Activated naive CD4-positive, alpha-beta T cell (primary cell): ENCODE measurements at places on chromosomes 6 and 20.

- DNase-seq = no peak
Observed at GRCh38 chr6:28809947-28810658, 113.7 kb downstream of the TRIM27 start.

GRCh38 chr6:142395768-142396231, 94.0 kb downstream of the ADGRG6 start:
- no peak for DNase-seq

GRCh38 chr20:50528804-50529351, 18.7 kb downstream of the PTPN1 start:
- DNase-seq = no peak

GRCh38 chr6:84762220-84763002, 2.0 kb downstream of the TBX18 start:
- no peak for DNase-seq

DNA sequence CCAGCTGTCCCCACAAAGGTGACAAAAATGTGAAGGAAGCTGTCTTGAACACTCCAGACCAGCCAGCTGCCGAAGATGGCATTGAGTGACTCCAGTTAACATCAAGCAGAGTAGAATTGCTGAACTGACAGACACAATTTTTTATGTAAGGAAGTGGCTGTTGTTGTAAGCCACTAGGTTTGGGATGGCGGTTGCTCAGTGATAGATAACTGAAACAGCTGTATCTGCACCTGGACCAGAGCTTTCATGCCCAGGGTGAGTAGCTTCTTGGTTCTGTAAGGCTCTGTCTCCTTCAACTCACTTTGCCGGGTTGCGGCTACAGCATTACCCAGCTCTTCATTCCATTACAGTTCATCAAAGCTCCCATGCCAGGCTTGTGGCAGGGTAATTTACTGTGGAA, 49.7 kb upstream of the DDR1 start:
- no peak for DNase-seq

GRCh38 chr6:159800141-159800865, at the start of gene PNLDC1:
Gene PNLDC1 (plus strand): TSS chr6:159800276. CDS start chr6:159800308, 32 bp downstream.
- no peak for DNase-seq

- DNase-seq = no peak
Observed at GRCh38 chr6:16184551-16184950, 53.8 kb upstream of the GMPR start.

DNA sequence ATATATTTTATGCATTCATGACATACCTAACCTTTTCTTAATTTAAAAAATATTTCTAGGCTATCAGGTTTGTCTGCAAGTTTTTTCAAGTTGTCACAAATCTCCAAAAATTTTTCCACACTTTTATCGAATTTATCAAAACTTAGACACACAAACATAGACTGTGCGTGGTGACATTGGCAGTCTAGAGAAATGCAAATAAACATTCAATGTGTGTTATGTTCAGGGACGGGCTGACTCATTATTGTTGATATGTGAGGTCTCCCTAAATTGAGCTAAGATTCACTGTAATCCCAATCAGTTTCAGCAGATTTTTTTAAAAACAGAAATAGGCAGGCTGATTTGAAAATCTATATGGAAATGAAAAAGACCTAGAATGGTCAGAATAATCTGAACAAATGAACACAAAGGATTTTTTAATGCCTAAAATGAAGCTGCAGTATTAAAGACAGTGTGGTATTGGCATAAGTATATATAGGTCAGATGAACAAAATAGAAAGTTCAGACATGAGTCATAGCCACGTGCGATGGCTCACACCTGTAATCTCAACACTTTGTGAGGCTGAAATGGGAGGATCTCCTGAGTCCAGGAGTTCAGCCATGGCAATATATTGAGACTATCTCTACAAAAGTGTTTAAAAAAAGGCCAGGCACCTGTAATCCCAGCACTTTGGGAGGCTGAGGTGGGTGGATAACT, 19.2 kb downstream of the BLTP3A start:
- DNase-seq = no peak
